ENCODE measurements at places on chromosomes 4 and X.

GRCh38 chr4:87851332-87851731, 18.6 kb downstream of the MEPE start:
- DNase-seq, result no peak

- DNase-seq, result no peak
Measured at GRCh38 chrX:23333842-23334520, 668 bp upstream of the PTCHD1 start.

DNA sequence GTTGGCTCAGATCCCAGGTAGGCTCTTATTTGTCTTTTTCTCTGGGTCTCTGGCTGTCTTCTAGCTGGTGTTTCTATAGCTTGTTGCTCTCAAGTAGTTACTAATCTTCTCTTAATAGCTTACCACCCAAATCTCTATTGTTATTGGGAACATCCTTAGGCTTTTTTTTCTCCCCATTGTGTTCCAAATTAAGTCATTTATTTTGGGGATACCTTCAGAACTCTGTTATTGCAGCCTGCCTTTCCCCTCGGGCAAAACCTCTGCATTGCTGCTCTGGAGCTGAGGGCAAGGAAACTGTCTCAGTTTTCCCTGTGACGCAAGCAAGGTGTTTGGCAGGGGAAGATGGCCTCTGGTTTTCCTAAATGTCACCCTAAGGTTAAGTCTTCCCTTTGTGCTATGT, 338.1 kb upstream of the ZCCHC13 start:
- DNase-seq, result no peak

- DNase-seq, result no peak
Measured at GRCh38 chr4:8401665-8402064, 38.9 kb downstream of the ACOX3 start.

GRCh38 chrX:106404512-106404911, 207.3 kb upstream of the RADX start:
- no peak for DNase-seq

DNA sequence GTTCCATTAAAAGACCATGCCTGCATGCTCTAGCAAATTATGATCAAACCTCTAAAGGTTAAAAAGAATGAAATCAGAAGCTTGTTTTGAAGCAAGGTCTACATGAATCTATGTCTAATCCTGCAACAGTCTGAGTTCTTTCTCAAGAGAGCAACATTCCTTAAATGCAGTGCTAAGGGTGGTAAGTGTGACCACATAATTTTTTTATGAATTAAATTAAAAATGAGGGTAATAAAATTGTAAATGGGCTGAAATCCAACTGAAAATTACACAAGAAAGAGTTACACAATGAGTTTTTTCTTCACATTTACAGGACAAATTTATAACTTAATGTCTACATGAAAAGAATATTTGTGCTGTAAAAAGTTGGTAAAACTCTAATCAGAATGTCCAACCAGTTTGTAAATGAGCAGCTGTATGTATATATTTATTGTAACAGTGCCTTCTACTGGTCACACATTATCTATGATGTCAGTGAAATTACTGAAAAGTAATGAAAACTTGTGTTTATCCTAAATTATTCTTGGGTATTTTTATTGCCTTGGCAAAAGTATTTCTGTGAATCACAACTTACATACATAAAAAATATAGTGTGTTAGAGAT, 336.3 kb upstream of the PITX2 start:
- no peak for DNase-seq

DNA sequence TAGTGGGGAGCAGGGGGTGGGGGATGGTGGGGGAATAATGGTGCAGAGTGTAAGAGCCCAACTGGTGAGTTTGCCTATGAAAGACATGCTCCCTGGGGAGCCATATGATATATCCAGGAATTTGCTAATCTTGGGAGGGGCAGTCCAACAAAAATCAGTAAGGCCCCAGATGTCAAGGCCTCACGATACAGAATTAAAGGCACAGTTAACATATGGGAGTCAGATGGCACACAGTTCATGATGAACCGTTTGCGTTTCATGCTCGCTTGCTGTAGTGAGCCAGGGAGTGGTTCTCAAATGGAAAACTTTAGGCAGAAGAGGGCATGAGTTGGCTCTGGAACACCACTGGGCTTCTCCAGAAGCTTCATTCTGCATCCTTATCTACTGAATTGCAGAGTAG, 33.9 kb upstream of the VCX2 start:
- no peak for DNase-seq

GRCh38 chrX:72054779-72055489, 76.8 kb downstream of the RTL5 start:
- DNase-seq, result no peak

DNA sequence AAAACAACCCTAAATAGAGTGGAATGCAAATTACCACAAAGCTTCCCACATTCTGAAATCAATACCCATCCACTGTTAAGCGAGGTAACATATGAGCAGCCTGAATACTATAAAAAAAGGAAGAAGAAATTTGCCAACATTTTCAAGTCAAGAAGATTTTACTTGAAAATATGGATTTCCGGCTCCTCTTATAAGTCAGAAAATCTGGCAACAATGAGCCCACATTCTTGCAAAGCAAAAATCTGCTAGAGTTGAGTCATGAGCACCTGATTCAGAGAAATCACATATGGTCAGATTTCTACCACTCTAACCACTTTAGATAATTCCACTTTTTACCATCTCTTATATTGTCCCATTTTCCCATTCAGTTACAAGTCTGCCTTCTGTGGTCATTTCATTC, 395.7 kb downstream of the DTHD1 start:
- DNase-seq, result no peak
